ENCODE measurements at places on chromosomes 11 and 22.

DNA sequence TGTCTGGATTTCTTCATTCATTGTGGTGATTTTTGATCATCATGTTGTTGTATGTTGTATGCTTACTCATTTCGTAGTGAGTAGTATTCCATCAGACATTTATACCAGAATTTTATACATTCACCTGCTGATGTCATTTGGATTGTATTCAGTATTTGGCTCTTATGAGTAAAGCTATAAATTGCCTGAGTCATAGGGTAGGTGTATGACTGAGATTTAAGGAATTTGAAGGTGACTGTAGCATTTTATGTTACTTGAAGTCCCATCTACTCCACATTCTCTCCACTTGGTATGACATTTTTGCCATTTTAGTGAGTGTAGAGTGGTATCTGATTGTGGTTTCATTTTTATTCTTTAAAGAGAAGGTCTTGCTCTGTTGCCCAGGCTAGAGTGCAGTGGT is 548.2 kb downstream of the TBC1D22A start:
- no peak for DNase-seq

- no peak for DNase-seq
Measured at GRCh38 chr11:112723676-112724495, 237.3 kb upstream of the NCAM1 start.

GRCh38 chr11:110469127-110469526 is 39.4 kb downstream of the FDX1 start:
- no peak for DNase-seq

DNA sequence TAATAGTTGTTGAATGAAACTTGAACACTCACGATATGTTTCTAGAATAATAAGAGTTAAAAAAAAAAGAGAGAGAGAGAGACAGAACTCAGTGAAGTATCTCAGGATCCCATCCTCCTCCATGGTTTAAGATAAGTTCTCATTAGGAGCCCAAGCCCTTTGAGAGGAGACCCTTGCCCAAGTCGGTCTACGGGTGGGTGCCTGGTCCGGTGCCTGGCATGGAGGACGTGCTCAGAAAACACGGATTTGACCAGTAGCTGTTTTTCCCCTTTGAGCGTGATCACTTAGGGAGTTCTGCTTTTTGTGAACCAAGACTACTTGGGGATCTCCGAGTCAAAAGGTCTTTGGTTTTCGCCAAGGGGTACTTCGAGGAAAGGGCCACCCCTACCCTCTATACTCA is 40.6 kb downstream of the CACNG2 start:
- no peak for DNase-seq

GRCh38 chr22:36358533-36359469 is 29.0 kb downstream of the MYH9 start:
- DNase-seq: no peak

DNA sequence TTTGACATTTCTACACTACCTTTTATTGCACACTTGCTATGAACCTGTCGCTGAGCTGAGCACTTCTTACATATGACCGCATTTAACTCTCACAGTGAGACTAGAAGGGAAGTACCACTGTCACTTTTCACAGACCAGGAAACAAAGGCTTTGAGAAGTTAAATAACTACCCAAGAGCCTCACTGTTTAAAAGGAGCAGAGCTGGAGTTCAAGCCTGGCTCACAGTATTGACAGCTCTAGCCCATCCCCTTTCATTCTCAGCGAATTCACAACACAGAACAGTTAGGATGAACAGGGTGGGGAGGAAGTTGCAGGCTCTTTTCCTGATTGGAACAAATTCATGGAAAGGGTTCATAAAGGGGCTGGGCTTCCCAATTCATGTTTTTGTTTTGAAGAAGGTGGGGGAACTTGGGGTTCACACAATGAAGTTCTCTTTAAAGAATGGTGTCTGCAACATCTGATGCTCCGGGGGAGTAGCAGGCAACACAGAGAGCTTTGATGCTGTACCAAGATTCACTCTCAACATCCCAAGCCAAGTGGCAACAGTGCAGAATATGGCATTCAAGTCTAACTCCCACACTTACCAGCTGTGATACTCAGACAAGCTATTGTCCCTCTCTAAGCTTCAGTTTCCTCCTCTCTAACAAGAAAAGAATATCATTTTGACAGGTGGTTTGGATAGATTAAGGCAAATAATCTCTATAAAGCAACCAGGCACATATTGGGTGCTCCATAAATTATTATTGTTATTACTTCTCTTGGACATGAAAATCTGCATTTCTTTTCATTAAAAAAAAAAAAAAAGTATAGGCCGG is 17.2 kb downstream of the SCGB1A1 start:
- DNase-seq: no peak

GRCh38 chr11:34074391-34074790 is 22.9 kb downstream of the CAPRIN1 start:
- DNase-seq: no peak

DNA sequence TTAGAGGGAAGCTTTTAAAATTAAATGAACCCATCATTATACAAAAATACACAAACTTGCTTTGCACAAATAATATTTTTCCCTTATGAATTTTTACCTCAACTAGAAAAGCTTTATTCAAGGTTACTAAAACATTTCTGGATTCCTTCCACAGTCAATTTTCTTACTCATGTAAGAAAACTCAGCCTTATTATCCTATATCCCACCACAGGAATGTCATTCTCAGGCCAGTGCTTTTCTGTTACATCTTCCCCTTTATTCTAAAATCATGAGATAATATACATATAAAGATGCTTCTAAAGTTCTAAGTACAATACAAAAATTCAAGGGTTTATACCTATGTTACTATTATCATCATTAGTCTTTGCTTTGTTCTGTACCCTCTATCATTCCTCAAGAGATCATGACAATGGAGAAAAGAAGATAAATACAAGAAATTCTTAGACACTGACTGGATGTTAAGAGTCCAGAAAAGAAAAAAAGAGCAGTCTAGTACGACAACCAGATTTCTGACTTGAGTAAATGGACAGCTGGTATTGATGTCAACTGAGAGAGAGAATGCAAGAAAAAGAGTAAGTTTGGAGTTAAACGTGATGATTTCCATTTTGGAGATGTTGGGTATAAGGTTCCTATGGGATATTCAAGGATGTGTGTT is 60.3 kb downstream of the MTMR2 start:
- no peak for DNase-seq

- DNase-seq: no peak
Measured at GRCh38 chr11:63212742-63213141, 30.7 kb downstream of the SLC22A25 start.

GRCh38 chr11:119875841-119876600 is 147.0 kb upstream of the NECTIN1 start:
- no peak for DNase-seq

- no peak for DNase-seq
Measured at GRCh38 chr22:39478441-39478850, 21.6 kb downstream of the MGAT3 start.

GRCh38 chr11:11757909-11758308 is 83.9 kb upstream of the USP47 start:
- no peak for DNase-seq

DNA sequence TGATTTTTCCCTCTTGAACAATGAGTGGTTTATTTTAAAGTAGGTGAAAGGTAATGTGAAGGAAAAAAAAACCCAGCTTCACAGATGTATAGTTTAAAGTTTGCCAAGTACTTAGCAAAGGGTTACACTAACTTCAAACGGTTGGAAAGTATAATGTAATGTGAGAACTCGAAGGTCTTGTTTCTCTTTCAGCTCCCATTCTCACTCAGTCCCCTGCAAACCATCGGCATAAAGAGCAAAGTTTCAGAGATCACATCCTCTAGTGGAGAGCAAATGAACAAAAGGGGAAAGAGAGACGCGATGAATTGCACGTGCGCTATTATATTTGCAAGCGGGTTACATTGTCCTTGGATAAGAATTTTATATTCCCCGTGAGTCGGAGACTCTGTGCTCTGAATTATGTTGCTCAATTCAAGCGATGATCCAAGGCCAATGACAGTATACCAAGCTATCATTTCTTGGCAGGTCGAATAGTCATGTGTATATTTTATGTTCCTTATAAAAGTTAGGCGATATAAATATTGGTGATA is 37.6 kb upstream of the BIRC3 start:
- DNase-seq: no peak

DNA sequence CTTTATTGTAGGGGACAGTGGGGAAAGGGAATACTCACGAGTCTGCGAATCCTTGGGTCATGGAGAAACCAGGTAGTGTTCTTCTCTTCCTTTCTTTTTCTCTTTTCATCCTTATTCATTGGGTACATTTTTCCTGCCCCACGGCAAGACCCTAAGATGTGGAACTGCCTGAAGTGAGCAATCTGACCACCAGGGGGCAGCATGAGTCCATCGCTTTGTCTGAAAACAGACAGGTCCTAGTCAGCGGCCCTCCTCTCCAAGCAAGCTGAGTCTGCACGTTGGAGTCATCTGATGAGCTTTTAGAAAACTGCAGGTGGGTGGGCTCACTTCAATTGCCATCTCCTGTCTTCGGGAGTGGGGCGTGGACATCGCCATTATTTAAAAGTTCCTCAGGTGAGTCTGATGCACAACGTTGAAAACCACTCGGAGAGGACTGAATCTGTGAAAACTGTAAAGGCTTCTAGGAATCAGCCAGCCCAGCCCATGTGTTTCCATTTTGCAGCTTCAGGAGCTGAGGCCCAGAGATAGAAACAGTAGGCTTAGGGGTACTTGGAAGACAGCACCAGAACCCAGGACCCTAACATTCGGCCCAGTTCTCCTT is 34.0 kb upstream of the FBXO3 start:
- DNase-seq: peak; percentile 68

DNA sequence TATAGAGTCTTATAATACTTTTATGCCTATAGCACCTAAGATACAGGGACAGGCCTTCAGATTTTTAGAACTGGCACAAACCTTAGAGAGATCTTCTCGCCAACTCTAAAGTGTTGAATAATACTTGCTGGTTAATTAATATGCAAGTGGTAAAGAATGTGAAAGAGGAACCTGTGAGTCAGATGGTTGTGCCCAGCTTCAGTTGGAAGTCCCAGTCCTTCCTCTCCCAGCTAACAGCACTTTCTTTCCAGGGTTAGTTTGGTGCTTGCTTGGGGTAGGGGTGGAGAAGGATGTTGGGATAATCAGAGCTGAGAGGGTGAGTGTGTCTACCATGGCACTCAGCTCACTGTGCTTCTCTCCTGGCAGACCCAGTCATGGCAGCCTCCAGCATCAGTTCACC is 4.9 kb upstream of the TMEM132A start:
- no peak for DNase-seq

DNA sequence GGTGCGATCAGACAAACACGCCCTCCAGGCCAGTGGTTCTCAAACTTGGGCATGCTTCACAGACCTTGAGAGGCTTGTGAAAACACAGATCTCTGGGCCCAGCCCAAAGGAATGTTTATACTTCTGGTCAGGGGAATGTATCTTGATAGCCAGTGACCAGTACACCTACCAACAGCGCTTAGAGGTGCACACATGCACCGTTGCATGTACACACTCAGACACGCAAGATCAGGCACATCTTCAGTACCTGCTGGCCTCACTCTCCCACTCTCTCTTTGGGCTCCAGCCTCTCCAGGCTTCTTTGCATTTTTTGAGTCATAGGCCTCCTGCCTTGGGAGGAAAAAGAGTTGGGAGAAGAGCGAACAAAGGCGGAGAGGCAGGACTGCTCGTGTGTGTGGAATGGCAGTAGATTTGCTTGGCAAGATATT is 11.7 kb upstream of the FXYD6 start:
- DNase-seq: no peak

DNA sequence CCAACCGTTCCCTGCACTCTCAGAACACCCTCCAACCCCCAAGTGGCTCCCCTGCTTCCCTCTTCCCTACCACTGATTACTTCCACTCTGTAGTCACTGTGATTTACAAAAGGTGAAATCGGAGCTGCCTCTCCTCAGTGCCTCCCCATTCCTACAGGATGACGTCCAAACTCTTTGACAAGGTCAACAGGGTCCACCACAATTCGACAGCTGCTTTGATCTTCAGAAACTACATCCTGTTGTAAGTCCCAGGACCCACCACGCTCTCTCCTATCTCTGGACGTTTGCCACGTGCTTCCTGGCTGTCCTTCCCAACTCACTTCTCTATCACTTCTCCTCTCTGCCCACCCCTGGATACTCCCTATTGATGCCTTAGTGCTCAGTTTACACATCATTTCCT is 85.0 kb upstream of the EIF3D start:
- no peak for DNase-seq

GRCh38 chr22:38137876-38138687 is 27.6 kb upstream of the BAIAP2L2 start:
- no peak for DNase-seq

- DNase-seq: no peak
Measured at GRCh38 chr11:68542617-68543016, 82.1 kb downstream of the PPP6R3 start.

DNA sequence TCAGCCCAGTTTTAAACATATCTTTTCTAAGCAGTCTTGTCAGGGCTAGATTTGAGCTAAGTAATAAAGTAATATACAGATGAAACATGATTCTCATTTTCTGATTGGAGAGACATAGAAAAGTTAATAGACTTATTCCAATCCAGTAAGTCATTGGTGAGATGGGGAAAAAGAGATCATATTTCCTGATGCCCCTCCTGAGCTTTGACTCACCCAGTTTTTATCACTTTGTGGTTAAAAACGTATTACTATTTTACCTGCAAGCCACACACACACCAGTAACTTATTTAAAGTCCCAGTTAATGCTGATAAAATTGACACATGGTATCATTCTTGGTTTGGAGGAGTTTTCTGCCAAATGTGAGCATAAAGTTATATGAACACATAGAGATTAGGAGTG is 306.8 kb downstream of the CADM1 start:
- DNase-seq: no peak

DNA sequence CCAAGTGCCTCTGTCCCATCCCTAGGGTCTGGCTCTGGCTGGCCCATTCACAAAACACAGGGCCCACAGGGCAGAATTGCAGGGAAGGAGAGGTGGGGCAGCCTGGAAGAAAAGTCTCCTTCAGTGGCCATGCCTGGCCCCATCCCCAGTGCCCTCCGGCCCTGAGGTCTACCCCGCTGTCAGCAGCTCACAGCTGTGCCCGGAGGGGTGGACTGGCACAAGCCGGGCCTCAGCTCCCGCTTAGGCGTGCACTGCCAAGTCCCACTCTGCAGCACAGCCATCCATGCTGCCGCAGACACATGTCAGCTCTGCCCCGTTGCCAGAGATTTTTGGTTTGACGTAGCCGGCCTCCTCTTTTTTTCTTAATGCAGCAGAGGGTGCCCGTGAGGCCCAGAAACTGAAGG is 3.9 kb upstream of the SCN2B start:
- DNase-seq: no peak

DNA sequence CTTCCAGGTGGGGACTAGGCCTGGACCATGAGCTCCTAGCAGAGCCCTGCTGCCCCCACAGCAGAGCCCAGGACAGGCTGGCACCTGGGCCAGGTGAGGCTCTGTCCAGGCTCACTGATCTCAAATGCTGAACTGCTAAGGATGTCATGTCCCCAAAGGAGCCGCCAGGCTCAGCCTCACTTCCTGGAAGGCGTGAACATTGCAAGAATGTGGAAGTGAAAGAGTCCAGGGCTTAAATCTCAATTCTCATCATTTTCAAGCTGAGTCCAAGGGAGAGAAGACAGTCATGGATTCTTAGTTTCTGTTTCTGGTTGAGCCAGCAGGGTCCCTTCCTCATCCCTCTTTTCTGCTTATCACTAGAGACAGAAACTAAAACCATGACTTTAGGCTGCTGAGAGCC is 5.0 kb downstream of the ASCL2 start:
- no peak for DNase-seq

- peak; percentile 1 for DNase-seq
Measured at GRCh38 chr11:108206969-108207682, 15.3 kb downstream of the NPAT start.

GRCh38 chr11:133526790-133527189 is 5.5 kb downstream of the OPCML start:
- no peak for DNase-seq

Measured in COR-L47 (cell line).